ENCODE measurements at places on chromosomes 7 and 10.

- peak; percentile 85 for DNase-seq
These were observed 51.2 kb upstream of the CARD11 start for GRCh38 chr7:3094701-3095445.

GRCh38 chr10:78448994-78449418, 415.3 kb downstream of the RPS24 start:
- DNase-seq, result no peak

DNA sequence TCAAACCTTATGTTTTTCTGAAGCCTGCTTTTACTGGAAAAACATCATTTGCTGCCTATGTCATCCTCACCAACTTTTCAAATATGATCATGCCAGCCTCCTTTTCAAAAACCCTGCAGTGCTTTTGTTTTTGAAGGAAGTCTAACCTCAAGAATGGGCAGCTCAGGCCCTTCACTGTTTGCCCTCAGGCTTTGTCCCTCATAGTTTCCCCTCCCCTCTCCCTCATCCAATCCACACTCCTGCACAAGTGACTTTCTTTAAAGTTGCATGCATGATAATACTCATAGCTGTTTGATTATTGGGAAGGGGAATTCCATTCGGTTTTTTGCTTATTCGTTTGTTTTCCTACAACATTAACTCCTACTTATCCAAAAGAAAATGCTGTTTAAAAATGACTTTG, 219.4 kb downstream of the SEMA3E start:
- DNase-seq, result no peak

DNA sequence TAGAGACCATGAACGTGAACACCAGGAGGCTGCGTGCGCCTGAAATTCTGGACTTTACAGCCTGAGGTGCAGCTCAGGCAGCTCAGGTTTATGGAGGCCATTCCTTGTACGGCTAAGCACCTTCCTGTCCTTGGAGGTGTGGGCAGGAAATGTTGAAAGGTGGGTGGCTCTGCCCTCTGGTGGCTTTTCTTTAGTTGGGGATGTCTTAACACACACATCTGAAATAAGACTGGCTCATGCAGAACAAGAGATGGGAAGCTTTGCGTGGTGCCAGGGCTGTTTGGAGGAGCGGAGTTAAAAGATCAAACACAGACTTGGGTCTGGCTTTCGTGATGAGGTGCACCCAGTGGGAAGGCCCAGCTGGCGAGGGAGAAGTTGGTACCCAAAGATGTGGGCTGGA, 64.1 kb downstream of the DOCK1 start:
- DNase-seq, result no peak

GRCh38 chr10:4101918-4102654, 317.1 kb upstream of the KLF6 start:
- DNase-seq, result no peak

DNA sequence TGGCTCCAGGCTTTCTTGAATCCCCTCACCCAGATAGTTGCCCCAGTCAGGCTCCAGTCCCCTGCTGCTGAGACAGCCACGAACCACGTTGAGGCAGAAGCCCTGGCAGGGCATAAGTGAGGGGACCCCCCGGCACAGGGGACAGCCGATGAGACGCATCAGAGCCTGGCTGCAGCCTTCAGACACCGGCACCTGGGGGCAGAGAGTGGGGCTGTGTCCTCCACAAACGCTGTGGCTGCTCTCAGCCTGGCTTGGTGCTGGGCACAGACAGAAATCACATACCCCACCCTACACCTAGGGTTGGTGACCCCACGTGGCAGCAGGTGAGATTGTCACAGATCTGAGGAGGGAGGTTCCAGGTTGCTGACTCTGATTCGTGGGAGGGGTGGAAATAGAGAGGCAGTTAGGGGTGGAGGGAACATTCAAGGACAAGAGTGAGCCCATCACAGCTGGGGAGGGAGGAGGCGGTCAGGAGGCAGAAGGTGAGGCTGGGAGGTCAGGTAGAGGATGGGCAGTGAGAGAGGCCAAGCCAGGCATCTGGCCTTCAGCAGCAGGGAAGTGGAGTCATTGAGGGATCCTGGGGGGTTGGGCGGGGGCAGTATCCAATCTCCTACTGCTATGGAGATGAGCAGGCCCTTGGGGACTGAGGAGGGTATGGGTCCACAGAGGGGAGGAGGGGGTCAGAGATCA, 3.2 kb downstream of the GPC2 start:
- DNase-seq, result peak; percentile 48

DNA sequence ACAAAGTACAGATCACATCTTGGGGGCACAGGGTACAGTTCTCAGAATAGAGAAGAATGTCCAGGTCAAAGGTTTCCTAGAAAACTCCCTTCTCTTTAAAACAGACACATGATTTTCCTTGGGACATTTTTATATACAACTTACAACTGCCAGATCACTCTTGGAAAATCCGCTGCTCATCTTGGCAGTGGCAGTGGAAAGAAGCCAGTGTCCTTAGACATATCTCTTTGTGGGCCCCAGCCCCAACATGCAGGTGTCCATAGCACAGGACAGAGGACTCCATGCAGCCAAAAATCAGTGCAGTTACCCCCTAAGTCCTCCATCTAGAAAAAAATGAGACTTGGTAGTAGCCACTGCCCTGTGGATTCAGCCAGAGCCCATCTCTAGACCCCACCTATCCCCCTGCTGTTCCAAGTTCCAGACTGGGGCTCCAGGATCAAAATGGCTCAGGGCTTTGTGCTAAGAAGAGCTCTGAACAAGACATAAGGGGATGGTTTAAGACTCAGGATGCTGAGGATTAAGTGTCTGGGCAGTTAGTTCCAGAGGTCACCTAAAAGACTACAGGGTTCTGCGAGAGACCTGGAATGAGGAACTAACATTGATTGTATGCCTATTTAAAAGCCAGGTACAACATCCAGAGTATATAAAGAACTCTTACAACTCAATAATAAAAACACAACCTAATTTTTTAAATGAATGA, 34.4 kb downstream of the HIPK2 start:
- no peak for DNase-seq

GRCh38 chr7:48337012-48337621, 165.9 kb downstream of the ABCA13 start:
- no peak for DNase-seq

GRCh38 chr7:11831736-11832495, at the start of gene THSD7A:
Gene THSD7A (minus strand): TSS chr7:11832198. CDS start chr7:11831946, 252 bp downstream.
- no peak for DNase-seq

GRCh38 chr10:112775892-112776674, 174.0 kb upstream of the TCF7L2 start:
- no peak for DNase-seq

DNA sequence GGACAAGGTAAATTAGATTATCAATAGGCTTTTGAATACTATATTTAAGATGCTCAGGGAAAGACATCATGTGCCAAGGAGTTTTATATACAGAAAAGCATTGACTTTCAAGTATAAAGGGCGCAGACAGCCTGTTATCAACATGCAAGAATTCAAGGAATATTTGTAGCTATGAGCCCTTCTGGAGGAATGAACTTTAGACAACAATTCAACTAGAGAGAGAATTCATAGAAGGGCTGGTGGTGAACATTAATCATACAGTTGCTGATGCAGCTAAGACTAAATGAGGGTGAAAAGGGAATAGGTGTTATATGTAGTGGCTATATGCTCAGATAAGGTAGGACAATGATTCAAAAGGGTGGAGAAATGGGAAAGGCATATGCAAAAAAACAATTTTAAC, 41.2 kb downstream of the AOAH start:
- DNase-seq, result no peak

- DNase-seq, result no peak
These were observed 2.0 kb downstream of the EN2 start for GRCh38 chr7:155459700-155460461.

- DNase-seq, result no peak
These were observed 572.2 kb downstream of the INHBA start for GRCh38 chr7:41130561-41131236.

DNA sequence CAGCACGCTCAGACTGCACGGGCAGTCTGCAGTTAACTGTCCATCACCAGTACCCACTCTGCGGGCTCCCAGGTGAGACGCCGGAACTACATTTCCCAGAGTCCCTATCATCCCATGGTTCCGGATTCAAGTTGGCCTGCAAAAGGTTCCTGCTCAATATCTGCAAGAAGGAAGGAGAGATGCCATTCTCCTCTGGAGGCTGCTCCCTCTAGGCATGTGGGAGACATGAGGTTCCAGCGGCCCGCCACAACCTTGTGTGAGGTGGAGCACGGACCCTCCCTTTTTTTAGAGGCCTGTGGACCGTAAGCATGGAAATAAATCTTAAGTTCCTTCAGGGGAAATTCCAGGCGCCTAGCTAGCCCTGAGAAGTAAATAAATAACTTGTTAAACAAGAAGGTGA, 29.7 kb downstream of the NUP42 start:
- no peak for DNase-seq

All from CD8-positive, alpha-beta T cell (primary cell).